ENCODE measurements at places on chromosomes 4 and X. TPM values are rescaled to one million over a fixed set of nuclear protein-coding genes. Genes with fewer than 3 reads are reported as not detected.

DNA sequence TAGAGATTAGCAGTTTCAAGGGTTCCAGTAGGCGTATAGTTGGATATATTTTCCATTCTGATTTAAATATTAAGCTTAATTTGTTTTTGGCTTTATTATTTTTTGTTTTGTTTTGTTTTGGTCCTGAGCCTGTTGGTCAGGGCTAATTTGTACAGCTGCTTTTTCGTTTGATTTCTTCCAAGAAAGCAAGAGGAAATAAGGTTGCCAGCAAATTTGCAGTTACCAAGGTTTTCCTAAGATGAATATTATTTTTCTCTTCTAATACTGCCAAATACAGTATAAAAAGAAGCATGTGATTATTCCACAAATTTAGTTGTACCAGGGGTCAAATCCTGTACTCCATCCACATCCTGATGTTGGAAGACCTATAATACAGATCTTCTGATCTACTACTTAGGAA, 24.9 kb downstream of the PLAC1 start:
- no peak for DNase-seq

DNA sequence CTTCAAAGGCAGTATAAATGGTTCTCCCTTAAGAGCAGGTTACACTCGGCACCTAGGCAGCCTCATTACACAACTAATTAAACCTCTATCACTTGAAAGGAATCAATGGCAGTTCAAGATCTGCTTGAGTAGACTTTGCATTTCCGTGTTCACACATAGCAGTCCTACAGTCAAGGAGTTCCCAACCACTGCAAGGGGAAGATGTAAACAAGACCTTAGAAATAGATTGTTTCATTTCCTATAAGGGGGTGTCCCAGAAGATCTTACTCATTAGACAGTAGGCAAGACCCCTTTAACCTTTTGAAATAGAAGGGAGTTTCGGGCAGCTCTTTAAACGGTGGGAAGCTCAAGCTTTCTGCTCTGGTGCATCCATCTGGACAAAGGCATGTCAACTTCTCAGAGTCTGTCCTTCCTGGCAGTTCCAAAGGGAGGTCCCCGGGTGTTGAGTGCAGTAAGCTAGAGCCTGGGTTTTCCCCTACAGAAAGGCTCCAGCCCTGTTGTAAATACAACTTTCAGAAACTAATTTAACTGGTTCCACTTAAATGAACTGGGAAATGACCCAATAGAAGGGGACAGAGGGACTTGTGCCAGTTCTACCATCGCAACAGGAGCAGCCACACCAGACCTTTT, 150.8 kb downstream of the RBMX2 start:
- DNase-seq, result no peak

- DNase-seq, result no peak
Observed at GRCh38 chr4:62717154-62717553, 1517.0 kb downstream of the ADGRL3 start.

GRCh38 chr4:164874789-164875188, 2.2 kb upstream of the APELA start:
- DNase-seq, result no peak

GRCh38 chrX:7921750-7922149, 5.5 kb downstream of the PNPLA4 start:
- no peak for DNase-seq

DNA sequence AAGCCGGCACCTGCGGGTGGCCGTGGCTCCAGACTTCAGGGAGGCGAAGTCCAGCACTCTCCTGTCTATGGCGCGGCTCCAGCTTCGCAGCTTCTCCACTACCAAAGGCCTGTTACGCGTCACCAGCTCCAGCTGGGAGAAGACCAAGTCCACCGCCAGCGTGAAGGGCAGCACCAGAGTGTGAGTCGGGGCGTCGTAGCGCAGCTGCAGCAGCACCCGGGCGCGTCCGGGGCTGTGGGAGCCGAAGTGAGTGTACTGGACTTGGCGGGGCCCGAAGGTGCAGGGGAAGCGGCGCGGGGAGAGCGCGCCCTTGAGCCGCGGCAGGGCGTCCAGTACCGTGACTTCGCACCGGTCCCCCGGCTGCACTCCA, 444 bp downstream of the FREM3 start:
- DNase-seq, result peak; percentile 64

DNA sequence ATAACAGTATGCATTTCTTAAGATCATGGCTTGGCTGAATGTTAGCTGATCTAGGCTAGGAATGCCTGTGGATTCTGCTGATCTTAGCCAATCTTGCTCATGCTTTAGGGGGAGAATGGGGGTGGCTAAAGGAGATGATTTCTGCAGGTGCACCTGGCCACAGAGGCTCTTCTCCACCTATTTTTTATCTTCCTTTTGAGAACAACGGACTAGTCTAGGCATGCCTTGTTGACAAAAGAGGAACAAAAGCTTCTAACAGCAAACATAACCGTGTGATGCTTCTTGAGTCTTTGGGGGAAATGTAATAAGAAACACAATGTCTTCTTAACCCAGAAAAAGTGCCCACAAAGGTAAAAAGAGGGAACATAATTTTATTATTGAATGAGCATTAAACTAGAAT, 743.5 kb downstream of the ARAP2 start:
- DNase-seq, result no peak

MXRA5 gene
- 8.9 TPM for total RNA-seq

SSX3 gene
- not detected for total RNA-seq

RPA4 gene
- 1.3 TPM for total RNA-seq

ANAPC4 gene
- total RNA-seq, result 33.0 TPM

ABLIM2 gene
- total RNA-seq, result 12.7 TPM

Data from upper lobe of right lung (tissue), 1 donor.